Non-pigmented ciliary epithelial cell (primary cell): ENCODE measurements at places on chromosomes 13 and 19.

DNA sequence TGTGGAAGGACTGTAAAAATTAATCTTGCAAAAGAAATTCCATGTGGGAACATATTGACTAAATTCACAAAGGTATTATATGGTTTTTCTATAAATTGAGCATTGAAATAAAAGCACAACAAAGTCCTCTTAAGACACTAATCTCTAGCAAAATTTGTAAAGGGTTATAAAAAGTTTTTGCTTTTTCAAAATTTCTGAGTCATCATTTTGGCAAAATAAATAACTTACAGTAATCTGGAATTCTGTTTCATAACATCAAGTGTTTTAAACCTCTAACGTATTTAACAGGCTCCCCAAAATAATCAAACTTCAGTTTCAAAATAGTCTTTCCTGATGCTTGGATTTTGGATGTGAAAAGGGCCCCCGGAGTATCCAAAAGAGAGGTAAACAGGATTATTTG, 26.0 kb downstream of the MED4 start:
- no peak for DNase-seq

GRCh38 chr13:48817166-48817802, 158.4 kb upstream of the FNDC3A start:
- DNase-seq = no peak

DNA sequence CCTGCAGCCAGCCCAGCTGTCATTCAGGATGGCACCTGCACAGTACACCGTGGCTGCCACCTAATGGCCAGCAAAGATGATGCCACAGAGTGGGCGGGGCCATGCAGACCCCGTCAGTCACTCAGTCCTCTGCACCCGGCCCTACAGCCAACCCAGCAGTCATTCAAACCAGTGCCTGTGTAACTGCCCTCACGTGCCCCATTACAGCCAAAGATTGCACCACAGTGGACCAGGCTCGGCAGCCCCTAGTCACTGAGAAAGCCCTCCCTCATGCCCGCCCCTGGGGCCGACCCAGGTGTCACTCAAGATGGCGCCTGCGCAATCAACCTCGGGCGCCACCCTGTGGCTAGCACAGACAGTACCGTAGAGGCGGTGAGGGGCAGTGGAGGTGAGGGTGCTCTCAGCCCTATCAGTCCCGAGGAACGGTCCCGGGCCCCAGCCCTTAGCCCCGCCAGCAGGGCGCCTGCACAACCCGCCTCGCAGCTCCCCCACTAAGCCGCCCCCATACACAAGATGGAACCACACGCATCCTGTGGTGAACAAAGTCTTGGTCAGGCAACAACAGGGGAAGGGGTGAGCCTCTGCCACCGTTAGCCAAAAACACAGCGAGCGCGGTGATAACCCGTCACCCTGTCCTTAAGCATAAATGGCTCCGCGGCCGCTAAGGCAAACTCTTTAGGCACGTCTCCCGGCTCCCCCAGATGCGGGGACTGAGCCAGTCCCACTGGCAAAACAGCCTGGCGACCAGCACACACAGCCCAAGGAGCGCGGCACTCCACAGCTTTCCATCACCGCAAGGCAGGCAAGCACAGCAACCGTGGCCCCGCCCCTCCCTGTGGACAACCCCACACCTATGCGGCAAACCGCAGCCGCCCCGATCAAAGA, 2.3 kb downstream of the PEG3 start:
- no peak for DNase-seq

DNA sequence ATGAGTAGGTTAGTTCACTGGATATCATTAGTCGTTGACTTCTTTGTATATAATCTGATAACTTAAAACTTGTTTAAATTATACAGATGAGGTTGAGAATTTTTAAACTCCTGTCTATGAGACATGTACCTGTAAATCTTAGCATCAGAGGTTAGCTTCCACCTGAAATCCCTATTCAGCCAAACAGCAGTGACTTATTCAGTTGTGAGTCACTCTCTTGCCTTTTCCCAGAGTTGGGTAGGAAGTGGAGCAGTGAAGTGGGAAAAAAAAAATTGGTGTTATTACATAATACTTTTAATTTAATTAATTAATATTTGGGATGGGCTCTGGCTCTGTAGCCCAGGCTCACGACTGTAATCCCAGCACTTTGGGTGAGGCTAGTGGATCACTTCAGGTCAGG, 32.9 kb downstream of the ZNF701 start:
- no peak for DNase-seq

GRCh38 chr13:114077933-114078325, 54.5 kb downstream of the RASA3 start:
- no peak for DNase-seq

GRCh38 chr13:24512197-24512907, at the start of gene PARP4:
Gene PARP4, minus strand, starts transcription at chr13:24512778. Its CDS starts 9,002 bp downstream, at chr13:24503776.
- DNase-seq = no peak

DNA sequence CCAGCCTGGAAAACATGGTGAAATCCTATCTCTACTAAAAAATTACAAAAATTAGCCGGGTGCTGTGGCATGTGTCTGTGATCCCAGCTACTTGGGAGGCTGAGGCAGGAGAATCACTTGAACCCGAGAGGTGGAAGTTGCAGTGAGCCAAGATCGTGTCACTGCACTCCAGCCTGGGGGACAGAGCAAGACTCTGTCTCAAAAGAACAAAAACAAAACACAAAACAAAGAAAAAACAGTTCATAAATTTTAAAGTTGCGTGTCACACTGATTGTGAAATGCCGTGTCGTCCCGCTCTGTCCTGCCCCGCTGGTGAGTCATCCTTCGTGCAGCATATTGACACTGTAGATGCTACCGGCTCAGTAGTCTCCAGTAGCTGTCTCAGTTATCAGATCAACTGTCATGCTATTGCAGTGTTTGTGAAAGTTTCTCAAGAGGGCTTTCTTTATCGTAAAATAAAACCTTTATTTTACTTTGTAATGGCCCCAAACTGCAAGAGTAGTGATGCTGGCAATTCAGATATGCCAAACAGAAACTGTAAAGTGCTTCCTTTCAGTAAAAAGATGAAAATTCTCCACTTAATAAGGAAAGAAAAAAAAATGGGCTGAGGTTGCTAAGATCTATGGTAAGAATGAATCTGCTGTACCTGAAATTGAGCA, 36.4 kb upstream of the IGFL1 start:
- DNase-seq = no peak

DNA sequence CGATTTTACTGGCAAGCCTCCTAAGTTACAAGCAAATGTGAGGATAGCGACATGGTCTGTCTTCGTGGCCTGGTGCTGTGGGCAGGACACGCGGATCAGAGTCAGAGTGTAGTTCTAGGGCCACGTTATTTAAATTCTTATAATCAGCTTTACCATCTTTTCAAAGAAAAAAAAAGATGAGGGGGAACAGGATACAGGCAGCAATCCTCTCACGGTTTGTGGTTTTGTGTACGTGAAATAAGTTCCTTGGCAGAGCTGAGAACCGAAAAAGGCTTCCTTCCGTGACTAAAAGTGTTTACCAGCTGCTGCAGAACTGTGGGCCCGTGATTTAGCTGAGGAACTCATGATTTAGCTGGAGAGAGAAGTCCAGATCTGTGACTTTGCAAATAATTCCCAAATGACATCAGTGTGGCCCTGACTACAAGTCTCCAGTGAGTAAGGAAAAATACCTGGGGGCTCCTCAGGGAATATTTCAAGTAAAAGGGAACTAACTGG, 27.2 kb downstream of the RCBTB2 start:
- no peak for DNase-seq
